ENCODE measurements at places on chromosomes 11 and 22.

DNA sequence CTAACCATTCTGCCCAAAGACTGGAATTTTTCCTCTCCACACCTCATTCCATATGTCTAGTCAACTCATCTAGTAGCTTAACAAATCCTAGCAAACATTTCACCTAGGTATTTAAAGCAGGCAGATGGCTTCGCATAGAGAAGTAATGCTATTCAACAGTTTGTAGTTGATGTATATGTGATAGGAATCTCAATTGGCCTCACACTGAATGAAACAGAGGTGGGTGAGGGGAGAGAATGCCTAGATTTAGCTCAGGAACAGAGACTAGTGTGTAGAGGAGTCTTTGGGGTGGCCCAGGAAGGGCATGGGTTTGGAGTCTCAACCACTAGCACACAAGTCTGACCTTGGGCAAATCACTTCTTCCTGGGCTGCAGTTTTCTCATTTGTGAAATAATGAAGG lies 196.2 kb downstream of the MYO18B start:
- no peak for DNase-seq

- DNase-seq = no peak
These were observed 89.5 kb downstream of the ME3 start for GRCh38 chr11:86582898-86583297.

GRCh38 chr22:37457093-37457893 lies 28.9 kb downstream of the MFNG start:
- DNase-seq = peak; percentile 85

DNA sequence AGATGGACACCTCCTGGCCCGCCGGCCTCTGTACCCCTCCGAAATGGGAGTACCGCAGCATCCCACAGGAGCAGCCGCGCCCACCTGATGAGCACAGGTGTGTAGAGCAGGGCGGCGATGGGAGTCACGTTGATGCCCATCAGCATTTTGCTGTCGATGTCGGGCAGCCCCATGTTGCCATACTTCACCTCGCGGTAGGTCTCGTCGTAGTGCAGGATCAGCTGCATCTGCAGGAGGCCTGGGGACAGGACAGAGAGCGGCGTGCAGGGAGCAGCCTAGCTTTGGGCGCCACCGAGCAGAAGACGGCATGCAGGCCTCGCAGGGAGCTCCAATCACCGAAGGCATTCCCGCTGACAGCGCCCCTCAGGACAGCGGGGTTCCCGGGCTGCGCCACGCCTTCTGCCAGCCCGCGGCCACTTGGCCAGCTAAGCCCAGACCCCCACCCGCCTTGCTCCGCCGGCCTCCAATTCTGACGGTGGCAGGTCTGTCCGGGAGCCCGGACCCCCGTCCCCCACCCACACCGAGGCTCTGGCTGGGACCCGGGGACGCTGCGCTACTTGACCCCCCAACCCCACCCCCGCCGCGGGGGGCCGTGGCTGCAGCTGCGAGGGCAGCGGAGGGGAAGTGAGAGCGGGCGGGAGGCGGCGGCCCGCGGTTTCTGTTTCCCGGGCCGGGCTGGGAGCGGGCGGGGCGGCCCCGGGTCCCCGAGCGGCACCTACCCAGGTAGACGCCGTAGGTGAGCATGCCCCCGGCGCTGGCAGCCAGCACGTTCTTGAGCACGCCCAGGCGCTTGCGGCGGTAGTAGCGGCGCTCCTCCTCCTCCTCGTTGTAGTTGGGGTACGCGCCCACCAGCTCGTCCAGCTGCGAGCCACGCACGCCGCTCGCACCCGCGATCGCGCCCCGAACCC lies 705 bp downstream of the UNC93B1 start:
- peak; percentile 65 for DNase-seq

DNA sequence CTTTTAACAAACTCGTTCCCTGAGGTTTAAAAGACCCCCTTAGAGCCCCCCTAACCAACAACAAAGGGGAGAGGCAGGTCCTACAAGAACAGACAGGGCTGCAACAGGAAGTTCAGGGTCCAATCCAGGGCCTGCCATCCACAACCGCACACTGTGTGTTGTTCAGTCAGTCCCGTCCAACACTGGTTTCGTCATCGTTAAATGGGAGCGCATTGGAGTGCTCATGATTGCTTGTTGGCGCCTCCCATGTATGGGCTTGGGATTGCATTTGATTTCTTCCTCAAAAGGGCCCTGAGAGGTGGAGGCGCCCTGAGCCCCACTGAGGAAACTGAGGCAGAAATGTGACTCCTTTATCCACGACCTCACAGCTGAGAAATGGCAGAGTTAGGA lies 174.1 kb downstream of the MN1 start:
- DNase-seq = no peak

DNA sequence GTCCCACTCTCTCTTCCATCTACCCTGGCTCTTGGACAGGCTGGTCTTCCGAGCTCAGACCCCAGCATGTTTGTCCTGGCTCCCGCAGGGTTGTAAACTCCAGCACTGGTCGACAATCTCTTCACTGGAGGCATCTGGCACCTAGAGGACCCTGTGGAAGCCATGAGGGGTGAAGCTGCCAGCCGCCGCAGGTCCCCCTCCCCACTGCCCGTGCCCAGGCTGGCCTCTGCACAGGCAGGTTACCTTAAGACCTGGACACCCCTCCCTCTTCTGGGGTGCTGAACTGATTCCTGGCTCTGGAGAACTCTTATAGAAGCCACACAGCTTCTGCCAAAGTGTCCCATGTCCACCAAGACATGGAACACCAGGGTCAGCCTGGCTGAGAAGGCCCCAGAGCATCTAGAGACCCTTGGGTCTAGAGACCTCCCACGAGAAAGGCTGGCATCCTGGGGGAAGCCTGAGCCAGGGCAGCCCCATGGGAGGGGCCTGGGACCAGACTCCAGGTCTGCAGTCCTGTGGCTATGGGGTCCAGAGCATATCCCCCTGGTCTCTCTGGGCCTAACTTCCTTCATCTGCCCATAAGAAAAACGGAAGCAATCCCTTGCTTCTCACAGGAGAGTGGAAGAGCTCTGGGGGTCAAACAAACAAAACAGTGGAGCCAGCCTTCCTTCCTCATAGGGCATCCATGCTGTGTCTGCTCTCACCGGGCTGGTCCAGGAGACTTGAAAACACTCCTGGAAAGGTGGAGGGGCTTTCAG lies 30.6 kb downstream of the LMO1 start:
- DNase-seq = no peak

- DNase-seq = no peak
These were observed at the start of gene VSIG10L2 for GRCh38 chr11:125945797-125946520. TSS of gene VSIG10L2 (plus strand) at chr11:125946044. CDS start at chr11:125946056, 12 bp downstream.

- no peak for DNase-seq
These were observed 59.8 kb downstream of the LUZP2 start for GRCh38 chr11:24556693-24557092.

- no peak for DNase-seq
These were observed 38.8 kb downstream of the TXN2 start for GRCh38 chr22:36442506-36443197.

DNA sequence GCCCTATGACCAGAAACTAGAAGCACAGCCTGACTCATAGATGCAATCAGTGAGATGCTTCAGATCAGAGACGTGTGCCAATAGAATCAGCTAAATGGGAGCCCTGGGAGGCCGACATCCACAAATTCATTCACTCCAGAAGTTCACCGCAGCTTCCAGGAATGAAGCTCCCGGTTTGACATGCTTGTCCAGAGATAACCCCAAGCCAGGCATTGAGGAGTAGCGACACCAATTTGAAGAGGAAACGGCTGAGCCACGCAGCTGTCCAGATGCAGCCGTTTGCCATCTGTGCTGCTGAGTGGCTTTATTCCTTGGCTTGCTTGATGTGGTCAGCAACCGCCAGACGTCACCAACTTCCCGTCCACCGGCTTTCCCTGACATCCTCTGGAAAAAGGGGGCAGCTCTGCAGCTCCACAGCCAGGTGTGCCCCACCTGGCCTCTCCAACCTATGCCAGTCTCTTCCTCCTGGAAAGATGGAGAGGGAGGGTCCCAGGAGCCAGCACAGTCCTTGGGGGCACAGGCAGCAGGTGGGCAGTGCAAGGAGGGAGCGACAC lies 123.9 kb upstream of the OPCML start:
- DNase-seq = no peak

DNA sequence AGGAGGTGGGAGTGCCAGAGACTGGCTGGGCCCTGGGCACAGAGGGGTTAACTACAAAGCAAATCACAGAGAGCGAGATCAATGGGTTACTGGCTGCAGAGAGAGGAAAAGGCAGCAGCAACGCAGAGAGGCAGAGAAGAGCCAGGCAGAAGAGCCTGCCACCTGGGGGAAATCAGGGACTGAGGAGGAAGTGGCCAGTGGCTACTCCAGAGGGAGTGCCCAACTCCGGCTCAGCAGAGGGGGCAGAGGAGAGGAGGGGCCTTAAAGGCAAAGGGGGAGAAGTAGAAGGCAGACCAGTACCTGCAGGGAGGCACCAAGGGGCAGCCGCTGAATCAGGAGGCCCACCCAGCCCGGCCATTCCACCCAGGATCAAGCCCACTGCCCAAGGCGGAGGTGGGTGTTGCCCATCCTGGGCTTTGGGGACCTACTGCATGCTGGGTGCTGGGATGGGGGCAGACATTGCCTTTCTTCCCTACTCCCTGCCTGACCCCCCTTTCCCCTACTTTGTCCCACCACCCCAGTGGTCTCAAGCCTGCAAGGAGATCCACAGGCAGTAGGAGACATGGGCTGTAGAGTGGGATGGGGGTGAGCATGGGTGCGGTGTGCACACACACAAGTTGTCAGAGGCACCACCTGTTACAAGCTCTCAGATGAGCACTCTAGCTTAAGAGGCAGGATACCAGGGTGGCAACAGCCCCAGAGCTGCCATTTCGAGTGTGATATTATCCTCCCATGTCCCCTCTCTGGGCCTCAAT lies 926 bp upstream of the GALR3 start:
- no peak for DNase-seq

DNA sequence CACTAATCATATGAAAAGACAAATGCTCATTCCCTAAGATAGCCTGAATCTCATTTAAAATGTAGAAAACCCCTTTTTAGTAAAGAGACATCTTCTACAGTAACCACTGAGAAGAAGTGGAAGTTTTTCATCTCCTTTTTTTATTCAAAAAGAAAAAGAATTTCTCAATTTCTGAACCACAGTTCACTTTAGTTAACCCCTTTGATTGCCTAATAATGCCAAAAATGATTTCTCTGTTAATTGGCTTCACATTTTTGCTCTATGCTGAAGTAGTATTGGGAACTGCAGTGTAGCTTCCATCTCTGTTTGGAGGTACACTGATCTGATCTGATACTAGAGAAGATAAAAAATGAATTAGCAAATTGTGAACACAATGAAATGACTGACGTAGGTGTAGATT lies 58.3 kb downstream of the CD44 start:
- DNase-seq = no peak

DNA sequence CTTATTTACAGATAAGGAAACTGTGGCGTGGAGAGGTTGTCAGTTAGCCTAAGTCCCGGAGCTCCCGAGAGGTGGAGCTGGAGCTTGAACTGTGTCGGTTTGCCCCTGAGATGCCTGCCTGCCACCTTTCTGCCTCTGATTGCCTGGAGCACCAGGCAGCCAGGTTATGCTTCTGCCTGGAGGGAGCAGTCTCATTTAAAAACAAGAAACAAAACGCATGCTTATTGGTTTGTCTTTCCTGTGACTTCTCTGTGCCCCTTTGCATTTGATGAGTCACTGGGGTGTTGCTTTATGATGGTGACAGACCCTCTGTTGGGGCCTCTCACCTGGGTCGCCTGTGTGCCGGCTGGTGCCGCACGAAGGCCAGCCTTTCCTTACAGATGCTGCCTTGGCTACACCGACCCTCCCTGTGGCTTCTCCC lies 12.2 kb downstream of the AP2A2 start:
- no peak for DNase-seq

DNA sequence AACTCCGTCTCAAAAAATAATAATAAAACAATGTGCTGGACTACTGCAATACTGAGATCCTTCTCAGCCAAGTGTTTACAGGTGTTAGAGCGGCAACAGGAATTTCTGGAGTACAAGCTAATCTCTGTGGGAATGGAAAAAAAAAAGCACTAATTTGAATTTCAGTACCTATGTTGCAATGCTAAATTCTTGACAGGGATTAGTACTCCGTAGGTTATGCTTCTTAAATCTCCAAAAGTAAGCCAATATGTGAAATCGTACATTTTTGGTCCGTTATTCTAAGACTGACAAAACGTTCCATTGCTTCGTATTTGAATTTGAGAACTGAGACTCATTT lies 1.1 kb downstream of the ATL3 start:
- no peak for DNase-seq

GRCh38 chr11:47152126-47152952 lies 24.3 kb downstream of the ARFGAP2 start:
- DNase-seq = no peak

DNA sequence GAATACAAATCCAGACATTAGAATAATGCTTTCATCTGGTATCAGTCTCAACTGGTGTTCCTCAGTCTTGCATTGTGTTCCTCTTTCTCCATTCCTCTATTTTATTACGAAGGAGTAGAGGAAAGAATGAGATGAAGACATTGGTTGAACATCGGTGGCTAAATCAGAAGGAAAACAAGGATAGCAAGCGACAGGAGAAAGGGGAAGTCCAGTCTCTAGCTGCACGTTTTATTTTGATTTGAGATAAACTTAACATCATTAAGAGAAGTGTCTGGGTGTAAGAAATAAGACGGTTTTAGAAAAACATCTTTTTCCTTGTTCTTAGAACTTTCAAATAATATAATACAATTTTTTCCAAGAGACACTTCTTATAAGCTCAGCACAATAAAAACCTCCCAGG lies 6.2 kb downstream of the SOX6 start:
- no peak for DNase-seq

GRCh38 chr11:69172674-69173073 lies 16.9 kb downstream of the SMIM38 start:
- DNase-seq = no peak

Measured in CD4-positive, alpha-beta T cell treated with Interleukin-10 for 1 hour (primary cell).